ENCODE measurements at places on chromosomes 16 and 17.
A peak's percentile ranks its signal among the peaks of the same experiment; 100 is the strongest.

DNA sequence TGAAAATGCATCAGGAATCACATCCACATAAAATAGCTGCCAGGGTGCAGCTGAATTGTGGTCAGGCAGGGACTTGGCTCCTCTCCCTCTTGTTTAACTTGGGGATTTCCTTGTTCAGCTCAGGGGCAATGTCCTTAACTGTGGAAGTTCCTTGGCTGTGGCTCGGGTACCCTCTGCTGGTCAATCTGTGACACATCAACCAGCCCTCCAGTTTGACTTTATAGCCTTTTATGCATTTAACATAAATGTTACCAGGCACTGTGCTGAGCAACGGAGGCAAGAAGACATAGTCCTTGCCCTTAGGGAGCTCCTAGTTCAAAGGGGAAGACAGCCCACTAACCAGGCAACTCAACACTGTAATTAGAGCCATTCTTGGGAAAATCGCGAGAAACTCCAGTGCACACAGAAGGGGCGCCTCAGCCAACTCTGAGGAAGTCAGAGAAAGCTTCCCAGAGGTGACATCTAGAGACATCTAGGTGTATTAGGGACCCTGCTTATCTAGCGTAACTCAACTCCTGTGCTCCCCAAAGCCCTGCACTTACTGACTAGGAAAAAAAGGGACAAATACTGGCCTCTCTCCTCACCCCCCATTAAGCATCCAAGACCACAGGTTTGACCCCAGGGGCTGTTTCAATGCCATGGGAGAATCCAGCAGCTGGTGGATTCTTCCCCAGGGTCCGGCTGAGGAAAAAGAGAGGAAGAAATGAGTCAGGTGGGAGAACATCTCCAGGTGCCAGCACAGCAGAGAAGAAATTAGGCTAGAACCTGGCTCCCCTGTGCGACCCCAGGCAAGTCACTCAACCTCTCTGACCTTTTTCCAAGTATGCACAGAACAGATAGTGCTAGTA is 17.3 kb upstream of the EEF2K start:
- DNase-seq, result peak; percentile 81

GRCh38 chr16:19748389-19749168 is 30.5 kb downstream of the IQCK start:
- DNase-seq, result no peak

DNA sequence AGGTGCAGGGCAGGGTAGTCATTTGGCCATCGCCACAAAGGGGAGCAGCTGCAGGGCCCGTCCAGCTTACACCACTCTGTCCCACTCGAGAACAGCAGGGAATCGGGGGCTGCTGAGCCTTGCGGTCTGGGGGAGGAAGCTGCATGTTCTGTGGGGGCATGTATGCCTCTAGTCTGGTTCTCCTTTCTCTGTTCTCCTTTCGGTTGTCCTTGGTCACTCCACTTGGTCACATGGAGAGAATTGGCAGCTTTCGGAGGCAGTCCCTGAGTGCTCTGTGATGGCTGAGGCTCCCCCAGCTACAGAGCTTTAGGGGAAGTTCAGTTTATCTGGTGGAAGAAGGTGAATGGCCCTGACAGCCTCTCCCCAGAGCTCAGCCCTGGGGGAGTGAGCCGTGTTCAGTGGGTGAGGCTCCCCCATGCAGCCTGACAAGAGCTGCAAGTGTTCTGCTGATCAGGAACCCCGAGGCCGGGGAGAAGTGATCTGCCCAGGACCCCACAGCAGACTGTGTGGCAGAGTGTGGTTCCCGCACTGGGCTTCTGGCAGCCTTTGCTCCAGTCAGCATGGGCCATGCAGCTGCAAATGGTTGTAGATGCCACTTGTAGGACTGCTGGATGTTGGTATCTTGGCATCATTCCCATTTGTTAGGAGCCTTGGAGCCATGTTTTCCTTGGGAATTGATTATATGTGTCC is 22.3 kb upstream of the SMPD3 start:
- no peak for DNase-seq

DNA sequence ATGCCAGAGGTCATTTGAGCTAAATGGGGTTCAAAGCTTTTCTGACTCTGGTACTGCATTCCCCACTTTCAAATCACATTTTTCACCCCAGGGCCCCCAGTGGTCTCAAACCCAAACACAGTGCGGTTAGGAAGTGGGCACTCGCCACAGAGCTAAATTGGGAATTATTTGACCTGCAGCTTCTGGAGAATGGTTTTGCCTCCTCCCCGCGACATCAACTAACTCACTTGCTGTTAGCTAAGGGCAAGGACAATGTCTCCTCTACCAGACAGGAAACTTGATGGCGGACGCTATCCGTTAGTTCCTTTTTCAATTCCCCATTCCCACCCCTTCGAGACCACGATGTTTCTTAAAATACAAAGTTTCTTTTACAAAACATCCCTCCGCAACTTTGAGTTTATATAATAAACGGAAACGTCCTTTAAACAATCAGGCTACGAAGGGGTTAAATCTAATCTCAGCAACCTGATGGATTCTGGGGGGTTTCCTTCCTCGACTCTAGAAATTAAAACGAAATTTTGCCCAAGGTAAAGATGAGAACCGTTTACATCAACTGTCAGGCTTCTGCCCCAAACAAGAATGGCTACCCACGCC is 500 bp upstream of the KAT7 start:
- no peak for DNase-seq

DNA sequence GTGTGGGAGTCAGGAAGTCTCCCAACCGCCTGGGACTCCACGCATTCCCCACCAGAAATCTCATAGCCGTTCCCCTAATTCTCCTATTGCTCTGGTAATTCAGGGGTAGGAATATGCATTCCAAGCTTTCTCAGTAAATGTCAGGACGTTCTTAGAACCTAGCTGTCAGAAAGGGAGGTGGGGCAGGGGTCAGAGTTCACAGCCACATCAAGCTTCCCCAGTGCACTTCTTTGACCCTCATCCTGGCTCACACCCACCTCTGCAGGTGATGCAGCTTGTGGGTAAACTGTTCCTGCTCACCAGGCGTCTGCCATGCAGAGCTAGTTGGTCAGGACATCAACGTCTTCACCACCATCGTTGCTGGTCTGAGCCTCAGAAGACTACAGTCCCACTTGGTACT is 14.0 kb upstream of the IL27 start:
- DNase-seq, result no peak

Data from CD4-positive, alpha-beta T cell treated with Interleukin-6 at 100 ng/mL for 8 hours (primary cell).